ENCODE measurements at places on chromosomes 4 and X.

GRCh38 chrX:110746014-110746413 is 49.6 kb downstream of the CHRDL1 start:
- DNase-seq = no peak

GRCh38 chr4:159272273-159273140 is 169.6 kb downstream of the RAPGEF2 start:
- DNase-seq = no peak

DNA sequence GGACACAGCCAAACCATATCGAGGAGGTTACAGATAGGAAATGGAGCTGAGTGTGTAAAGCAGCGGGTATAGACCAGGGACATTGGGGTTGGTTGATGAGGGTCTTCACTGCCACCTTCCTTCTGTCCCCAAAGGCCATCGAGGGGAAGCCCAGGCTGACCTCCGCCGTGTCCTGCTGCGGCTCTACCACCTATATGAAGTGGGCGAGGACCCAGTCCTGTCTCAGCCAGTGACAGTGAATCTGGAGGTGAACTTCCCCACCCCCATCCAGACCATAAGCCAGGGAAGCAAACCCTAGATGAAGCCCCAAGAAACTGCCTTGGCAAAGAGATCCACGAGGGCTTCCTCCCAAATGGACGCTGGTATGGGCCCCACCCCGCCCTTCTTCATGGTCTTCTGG is 23.2 kb upstream of the MRFAP1 start:
- DNase-seq = no peak

- DNase-seq = peak; percentile 3
These were observed 168.8 kb upstream of the FAM47A start for GRCh38 chrX:34300871-34301270.

DNA sequence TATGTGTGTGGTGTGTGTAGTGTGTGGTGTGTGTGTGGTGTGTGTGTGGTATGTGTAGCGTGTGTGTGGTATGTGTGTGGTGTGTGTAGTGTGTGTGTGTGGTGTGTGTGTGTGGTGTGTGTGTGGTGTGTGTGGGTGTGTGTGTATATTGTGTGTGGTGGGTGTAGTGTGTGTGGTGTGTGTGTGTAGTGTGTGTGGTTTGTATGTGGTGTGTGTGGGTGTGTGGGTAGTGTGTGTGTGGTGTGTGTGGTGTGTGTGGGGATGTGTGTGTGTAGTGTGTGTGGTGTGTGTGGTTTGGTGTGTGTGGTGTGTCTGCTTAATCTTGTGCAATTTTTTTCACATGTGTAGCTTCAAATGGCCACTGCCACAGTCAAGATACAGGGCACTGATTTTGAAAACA is 94.5 kb downstream of the CPZ start:
- no peak for DNase-seq

GRCh38 chr4:153950100-153950979 is 161.5 kb upstream of the SFRP2 start:
- DNase-seq = no peak

DNA sequence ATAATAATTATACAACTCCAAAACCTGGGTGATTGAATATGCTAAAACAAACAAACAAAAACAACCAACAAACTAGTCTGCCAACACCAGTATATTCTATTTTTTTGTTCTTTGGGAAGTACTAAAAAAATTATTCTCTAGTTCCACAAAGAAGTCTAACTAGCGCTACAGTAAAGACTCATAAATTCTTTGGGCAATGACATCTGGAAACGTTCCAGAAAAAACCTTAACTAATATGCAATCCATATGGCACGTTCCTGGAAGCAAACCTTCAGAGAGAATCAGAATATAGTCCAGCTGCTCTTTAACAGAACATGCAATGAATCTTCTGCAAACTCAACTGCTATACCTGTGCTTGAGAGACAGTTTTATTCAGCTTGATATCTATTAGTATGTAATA is 500.1 kb downstream of the TRAM1L1 start:
- no peak for DNase-seq

DNA sequence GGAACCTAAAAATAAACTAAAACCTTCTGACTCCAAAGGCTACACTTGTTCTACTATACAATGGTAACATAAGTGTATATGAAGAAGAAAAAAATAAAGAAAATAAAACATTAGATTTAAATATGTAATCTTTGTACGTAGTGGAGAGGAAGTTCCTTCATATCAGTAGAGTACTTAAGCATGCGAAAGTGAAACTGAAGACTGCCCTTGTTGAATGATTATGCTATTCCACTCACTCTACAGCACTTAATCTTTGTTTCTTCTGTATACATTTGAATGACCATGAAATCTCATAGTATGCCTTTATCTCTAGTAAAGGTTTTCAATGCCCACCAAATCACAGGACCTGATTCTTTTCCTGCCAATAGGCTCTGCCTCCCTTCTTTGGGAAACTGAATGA is 78.9 kb downstream of the NDST3 start:
- DNase-seq = no peak

- DNase-seq = peak; percentile 44
These were observed 63.7 kb downstream of the TENM3 start for GRCh38 chr4:182306792-182307507.

GRCh38 chr4:112253382-112254000 is 21.9 kb downstream of the AP1AR start:
- DNase-seq = no peak

DNA sequence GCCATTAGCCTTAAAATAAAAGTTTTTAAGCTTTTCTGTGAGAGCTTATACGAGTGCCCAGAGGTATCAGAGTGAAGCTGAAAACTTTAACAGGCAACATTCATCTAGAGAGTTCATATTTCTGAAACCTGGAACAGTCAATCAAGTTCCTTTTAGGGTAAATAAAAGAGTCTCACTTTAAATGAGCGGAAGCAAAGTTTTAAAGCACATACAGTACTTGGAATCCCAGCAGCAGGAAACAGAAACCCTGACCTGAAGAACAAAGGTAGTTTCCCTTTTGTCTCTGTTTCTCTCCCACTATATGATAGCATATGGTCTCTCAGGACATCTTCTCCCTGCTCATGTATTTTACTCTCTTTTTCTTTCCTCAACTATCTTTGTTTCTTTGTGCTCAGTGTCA is 153.0 kb downstream of the ASB9 start:
- no peak for DNase-seq

DNA sequence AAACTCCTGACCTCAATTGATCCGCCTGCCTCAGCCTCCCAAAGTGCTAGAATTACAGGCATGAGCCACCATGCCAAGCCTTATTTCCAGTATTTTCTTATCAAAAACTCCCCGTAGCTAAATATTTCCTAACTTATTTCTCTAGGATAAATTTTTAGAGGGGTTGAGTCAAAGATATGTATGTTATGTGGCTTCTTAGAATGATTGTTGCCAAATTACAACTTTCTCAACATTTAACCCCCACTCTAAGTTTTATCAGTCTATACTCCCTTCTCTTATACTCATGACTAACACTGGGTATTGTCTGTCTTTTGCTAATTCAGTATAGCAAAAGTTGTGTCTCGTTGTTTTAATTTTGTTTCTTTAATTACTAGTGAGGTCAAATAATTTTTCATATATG is 187.7 kb upstream of the LNX1 start:
- no peak for DNase-seq

DNA sequence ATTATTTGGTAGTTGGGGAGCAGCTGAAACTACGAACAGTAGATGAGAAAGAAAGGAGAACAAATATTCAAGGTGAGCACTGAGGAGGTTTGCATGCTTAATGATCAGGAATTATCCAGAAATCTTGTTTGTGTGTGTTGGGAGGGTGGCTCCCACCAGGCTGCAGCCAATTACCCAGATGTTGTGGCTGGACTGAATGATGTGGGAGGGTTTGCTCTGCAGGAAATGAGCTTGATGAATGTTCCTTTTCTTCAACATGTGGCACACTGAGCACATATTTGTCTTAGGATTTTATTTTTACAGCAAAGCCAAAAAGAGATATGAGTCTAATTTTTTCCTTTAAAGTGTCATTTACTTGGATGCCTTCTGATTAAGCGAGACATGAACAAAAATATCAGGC is 48.3 kb upstream of the AMOT start:
- no peak for DNase-seq

GRCh38 chr4:504076-504475 is 5.1 kb downstream of the PIGG start:
- DNase-seq = no peak

- no peak for DNase-seq
These were observed 4.4 kb downstream of the CTAG2 start for GRCh38 chrX:154648931-154649330.

GRCh38 chr4:101600287-101600686 is 190.2 kb upstream of the BANK1 start:
- DNase-seq = no peak

DNA sequence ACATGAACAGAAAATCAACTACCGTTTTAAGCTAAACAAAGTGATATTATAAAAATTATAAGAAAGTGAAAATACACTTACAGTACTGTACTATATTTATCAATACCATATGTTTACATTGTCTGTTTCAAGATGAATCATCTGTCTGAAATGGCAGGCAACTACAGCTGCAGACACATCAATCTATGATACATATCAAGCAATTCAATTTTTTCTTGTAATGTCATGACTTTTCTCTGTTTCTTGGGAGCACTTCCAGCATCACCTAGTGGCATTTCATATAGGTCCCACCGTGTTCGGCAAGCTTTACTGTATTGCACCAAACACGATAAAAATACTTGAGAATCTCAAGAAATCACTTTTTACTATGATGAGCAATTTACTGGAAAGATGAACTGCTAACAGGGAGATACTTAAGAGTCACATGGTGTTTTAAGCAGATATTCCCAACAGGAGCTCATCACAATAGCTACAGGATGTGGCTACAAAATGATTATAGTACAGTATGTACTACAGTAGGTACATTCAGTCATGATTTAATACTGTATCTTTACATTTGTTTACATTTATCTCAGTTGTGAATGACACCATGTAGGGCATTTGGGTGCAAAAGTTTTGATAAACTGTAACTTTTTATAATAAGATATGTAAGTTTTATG is 207.4 kb downstream of the ADAM29 start:
- DNase-seq = no peak

- no peak for DNase-seq
These were observed 122.4 kb downstream of the SYNPO2 start for GRCh38 chr4:119010909-119011606.

GRCh38 chr4:162938738-162939485 is 227.8 kb downstream of the NAF1 start:
- DNase-seq = no peak

GRCh38 chr4:94582517-94582916 is 130.8 kb downstream of the PDLIM5 start:
- DNase-seq = no peak

DNA sequence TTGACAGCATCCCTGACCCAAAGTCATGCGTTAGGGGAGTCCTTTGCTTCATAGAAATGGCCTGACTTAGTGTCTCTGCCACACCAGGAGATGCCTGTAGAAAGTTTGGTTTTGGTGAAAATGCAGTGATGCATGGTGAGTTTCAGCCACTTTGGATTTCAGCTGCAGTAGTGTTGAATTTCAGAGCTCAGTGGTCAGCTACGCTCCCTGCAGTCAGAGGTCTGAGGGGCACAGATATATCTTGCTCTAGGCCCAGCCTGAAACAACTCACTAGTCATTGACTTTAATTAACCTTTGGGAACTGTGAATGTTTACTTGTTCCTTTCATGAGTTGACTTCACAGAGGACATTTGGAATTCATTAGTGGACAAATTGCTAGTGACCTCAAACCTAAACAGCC is 17.5 kb downstream of the RBMX2 start:
- DNase-seq = no peak

DNA sequence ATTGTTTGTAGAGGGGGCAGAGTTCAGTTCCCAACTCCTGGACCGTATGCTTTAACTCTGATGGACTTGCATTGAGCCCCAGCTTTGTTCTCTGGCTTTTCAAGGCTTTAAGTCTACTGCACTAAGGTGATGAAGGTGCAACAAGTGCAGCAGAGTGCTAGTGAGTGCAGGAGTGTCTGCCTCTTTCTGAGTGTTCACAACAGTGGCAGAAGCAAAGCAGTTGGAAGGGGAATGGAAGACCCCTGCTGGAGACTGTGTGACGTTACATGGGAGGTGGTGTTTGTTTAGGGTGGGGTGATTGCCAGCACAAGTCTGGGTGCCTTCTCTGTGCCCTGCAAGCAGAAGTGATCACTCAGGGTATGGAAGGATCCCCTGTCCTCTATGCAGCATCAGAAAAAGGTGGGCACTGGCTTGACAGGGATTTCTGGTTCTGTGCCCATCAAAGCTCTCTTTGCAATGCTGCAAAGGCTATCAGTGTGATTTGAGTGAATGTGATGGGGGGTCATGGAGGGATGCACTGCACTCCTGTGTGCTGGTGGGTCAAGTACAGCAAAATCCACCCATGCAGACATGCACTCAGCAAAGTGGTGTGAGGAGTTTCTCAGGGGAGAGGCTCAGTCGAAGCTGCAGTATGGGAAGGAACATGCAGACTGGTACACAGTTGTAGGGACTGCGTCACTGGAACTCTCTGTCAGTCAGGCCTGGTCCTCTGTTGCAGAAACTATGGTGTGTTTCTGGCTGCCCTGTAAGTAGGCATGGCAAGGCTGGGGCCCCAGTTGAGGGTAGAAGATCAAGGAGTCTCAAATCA is 70.9 kb upstream of the UGT2B7 start:
- no peak for DNase-seq

GRCh38 chr4:11741190-11741652 is 312.5 kb upstream of the HS3ST1 start:
- DNase-seq = no peak

GRCh38 chr4:183441276-183441675 is 3.2 kb upstream of the CDKN2AIP start:
- DNase-seq = no peak

DNA sequence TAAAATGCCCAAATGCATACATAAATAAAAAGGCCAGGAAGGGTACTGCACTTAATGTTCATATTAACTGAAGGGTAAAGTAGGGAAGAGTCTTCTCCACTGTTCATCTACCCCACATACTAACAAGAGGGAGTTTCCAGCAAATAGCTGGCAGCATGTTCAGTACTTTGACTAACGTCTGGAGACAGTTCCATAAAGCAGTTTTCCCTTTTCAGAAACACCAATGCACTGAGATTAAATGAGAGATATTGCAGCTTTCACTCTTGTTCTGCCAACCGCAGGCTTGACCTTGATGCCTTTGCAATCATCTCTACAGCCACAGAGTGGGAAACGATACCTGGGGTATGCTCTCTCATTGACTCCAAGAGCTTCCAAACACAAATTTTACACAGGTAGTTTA is 2123.1 kb upstream of the TENM3 start:
- no peak for DNase-seq

DNA sequence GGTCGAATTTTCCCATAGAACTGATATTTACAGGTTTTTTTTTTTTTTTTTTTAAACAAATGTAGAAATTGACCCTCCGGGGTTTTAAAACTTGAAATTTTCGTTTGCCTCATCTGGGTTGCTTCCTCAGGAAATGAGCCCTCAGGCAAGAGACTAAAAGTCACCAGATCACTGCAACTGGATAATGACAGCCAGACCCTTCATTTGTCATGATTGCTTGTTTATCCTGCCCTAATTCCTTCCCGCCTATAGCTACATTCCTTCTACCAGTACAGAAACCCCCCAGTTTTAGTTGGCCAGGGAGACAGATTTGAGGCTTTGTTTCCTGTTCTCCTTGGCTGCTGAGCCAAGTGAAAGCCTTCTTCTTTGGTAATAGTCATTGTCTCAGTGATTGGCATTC is 44.0 kb upstream of the IGFBP7 start:
- no peak for DNase-seq

Data from skeletal muscle cell (primary cell).